ENCODE measurements at places on chromosomes 5 and 9.

- no peak for DNase-seq
These were observed 926 bp upstream of the MYO10 start for GRCh38 chr5:16936989-16937438.

GRCh38 chr9:73714294-73714693 is 562.6 kb downstream of the ANXA1 start:
- DNase-seq = no peak

- DNase-seq = no peak
These were observed 242.1 kb downstream of the HCN1 start for GRCh38 chr5:45454114-45454513.

DNA sequence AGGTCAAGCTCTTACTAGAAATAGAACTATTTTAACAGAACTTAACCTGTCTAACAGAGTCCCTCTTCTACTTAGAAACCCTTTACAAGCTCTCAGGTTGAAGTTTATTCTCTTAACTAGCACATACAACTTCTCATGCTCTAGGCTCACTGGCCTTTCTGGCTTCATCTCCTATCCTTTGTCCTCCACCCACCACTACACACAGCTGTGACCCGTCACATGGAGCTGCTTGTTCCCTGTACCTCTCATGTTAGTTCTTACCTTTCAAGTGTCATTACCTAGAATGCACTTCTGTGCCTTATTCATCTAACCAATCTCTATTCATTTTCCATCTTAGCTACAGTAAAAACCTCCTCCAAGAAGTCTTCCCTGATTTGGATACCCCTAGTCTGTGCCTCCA is 89.4 kb upstream of the APC start:
- DNase-seq = no peak

DNA sequence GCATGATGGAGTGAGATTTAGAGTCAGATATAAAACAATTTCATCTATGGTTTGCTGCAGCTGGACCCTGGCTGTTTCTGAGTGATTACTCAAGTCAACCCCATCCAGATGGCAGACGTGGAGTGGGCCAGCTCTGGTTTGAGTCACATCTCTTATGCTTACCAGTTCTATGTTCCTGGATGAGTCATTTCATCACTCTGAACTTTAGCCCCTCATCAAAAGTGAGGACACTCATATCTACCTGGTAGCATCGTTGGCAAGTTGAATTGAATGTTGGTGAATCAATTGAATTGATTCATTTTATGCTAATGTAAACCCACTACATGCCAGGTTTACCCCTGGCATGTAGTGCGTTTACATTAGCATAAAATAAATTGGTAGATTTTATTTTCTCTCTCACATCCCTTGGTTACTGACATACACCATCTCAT is 176.4 kb downstream of the FGF18 start:
- DNase-seq = no peak

DNA sequence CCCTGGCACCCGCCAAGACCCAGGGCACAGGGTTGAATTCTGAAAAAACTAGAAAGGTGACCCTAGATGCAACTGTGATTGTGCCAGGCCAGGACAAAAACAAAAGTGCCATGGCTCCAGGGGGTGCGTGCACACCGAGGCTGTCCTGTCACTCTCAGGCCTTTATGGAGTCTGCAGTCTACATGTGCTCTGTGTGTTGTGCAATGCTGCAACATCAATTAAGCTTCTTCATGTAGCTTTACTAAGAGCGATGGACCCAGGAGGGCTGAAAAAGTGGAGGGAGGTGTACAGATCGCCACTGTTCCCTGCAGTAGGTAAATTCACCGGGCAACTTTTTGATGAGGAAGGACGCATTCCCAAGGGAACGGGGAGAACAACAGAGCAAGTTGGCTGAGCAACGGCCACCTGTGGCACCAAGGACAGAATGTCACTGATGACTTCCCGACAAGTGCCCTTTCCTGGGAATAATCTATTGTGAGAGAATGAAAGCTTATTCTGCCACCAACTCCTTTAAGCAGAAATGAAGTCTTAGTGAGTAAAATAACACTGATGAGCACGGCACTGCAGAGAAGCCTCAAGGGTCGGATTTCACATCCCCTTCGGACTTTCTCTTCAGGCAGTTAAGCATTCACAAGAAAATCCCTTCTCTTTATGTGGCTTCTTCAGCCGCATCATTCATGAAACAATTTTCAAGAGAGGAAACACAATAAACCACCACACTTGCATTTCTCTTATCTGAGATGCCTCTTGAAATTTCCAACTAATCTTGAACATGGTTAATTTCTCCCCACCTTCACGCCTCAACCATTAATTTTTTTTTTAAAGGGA is 149.6 kb downstream of the DROSHA start:
- no peak for DNase-seq
